SK-N-SH (cell line): ENCODE measurements at places on chromosomes 4 and X. TPM values are rescaled to one million over a fixed set of nuclear protein-coding genes. Genes with fewer than 3 reads are reported as not detected.

Gene EDA2R
- 23.0 and 41.0 TPM in 2 replicates for polyA plus RNA-seq

Gene L1CAM
- polyA plus RNA-seq: 1.9 and 2.0 TPM in 2 replicates

Gene AKAP4
- not detected in 2 replicates for polyA plus RNA-seq

GRCh38 chr4:143394739-143395453 lies 58.2 kb downstream of the GAB1 start:
- no peak overlapping the region for H3K4me3 ChIP-seq
- DNase-seq: no peak
- no peak overlapping the region for H3K27ac ChIP-seq

DNA sequence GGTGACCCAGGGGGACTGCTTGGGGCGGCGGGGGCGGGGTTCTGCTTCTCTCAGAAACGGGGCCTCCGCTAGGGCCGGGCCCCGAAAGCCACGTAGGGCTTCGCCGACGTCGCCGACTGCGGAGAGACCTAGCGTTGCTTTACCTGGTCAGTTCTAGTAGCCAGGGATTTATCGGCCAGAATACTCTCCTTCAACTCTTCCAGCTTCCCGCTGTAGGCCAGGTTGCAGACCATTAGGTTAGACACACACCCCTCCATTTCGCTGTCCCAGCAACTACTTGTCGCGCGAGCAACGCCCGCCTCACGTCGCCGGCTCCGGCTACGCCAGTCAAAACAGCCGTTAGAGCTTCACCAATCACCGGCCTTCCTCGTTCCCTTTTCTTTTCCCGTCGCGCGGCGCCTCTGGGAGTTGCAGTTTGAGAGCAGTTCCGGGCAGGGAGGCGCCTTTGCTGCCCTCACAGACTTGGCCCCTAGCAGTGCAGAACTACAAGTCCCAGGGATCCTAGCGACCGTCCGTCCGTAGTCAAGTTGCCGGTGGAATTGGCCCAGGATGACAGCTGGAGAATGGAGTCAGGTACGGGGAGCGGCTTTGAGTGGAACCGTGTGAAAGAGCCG lies at the start of the genes ATG4A and PSMD10:
Gene ATG4A (plus strand): TSS at position 515 of the 614 bp plus-strand sequence. CDS start 49 bp downstream, at position 564.
Gene PSMD10 (minus strand): TSS at position 279 of the 614 bp plus-strand sequence. CDS start 22 bp downstream, at position 257.
- peak within 1 kb of the TSS; percentile 79 for H3K27ac ChIP-seq
- H3K4me3 ChIP-seq: peak within 1 kb of the TSS; percentile 66
- peaks cover 10% of the 10 kb centered on the region; the same call in 1 of the 2 replicates for H3K36me3 ChIP-seq
- no peaks in the 10 kb centered on the region for H3K4me1 ChIP-seq

GRCh38 chr4:146059151-146059550 lies 116.4 kb upstream of the LSM6 start:
- no peak for DNase-seq
- no peak overlapping the region for H3K4me3 ChIP-seq
- no peaks in the 10 kb centered on the region for H3K4me1 ChIP-seq
- no peaks in the 10 kb centered on the region for H3K36me3 ChIP-seq

DNA sequence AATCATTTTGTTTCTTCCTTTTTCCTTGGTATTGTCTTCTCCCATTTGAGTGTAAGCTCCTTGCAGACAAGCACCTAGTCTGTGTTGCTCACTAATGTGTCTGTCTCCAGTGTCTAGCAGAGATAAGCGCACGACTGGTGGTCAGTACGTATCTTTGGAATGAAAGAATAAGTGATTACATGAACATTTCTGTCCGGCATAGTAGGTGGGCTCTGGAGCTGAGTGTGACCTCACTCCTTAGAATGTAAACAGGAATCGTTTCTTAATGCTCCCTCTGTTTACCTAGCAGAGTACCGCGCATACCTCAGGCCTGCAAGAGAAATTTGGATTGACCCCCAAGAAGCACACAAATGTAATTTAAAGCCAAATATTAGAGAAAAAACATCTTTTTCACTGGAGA lies 235.4 kb downstream of the MAML3 start:
- no peak overlapping the region for H3K4me3 ChIP-seq
- peaks cover 75% of the 10 kb centered on the region for H3K4me1 ChIP-seq
- H3K36me3 ChIP-seq: no peaks in the 10 kb centered on the region
